ENCODE measurements at places on chromosomes 12 and 14.

DNA sequence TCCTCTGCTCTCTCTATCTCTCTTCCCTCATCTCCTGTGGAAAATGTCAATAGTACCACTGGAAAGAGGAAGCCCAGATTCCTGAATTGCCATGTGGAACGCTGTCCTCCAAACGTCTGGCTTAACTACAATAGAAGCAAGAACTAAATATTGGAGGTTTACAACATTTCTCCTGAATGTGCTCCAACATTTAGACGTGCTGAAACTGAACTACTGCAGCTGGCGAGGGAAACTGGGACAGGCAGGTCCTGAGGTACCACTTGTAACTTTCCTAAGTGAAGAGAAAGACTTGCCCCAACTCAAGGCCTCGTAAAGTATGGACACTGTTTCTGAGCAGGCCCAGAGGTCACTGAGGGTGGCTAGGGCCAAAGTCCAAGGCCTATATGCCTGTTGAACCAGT lies 187.7 kb downstream of the NTF3 start:
- no peak for DNase-seq

- no peak for DNase-seq
These were observed 13.9 kb downstream of the DNM1L start for GRCh38 chr12:32693036-32693435.

DNA sequence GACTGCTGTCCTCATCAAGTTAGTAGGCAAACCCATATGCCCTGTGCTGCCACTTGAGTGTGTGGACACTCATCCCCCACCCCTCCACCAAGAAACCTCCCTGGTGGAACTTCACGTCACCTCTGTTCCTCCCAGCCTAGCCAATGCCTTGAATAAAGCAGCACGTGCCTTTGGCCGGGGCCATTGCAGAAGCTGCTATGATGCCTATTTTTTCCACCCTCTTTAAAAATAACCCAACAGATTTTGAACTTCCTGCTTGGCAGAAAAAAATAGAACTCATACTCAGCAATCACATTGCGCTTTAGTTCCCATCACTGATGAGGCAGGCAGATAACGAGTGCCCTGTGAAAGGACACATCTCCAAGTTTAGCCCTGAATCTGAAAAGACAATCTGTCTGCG lies 23.1 kb upstream of the PWP1 start:
- no peak for DNase-seq

GRCh38 chr14:32397861-32398640 lies 69.0 kb downstream of the AKAP6 start:
- no peak for DNase-seq

- DNase-seq = no peak
These were observed 599.5 kb downstream of the FLRT2 start for GRCh38 chr14:86129426-86129825.

DNA sequence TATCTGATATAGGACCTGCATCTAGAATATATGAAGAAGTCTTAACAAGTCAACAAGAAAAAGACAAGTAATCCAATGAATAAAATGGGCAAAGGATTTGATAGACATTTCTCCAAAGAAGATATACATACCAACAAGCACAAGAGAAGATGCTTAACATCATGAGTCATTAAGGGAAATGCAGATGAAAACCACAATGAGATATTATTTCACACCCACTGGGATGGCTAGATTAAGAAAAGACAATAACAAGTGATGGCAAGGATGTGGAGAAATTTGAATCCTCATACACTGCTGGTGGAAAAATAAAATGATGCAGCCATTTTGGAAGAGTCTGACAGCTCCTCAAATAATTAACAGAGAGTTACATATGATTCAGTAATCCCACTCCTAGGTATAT lies 502.6 kb downstream of the FUT8 start:
- DNase-seq = no peak

- no peak for DNase-seq
These were observed 107.9 kb upstream of the PLEKHA5 start for GRCh38 chr12:19021646-19022045.

GRCh38 chr12:112836736-112837628 lies 45.4 kb downstream of the RPH3A start:
- no peak for DNase-seq

- no peak for DNase-seq
These were observed 402.1 kb upstream of the MGAT4C start for GRCh38 chr12:86658303-86658702.

GRCh38 chr12:44875417-44875953 lies 630 bp downstream of the NELL2 start:
- DNase-seq = no peak

- DNase-seq = no peak
These were observed 5.6 kb downstream of the NFYB start for GRCh38 chr12:104132351-104132956.

DNA sequence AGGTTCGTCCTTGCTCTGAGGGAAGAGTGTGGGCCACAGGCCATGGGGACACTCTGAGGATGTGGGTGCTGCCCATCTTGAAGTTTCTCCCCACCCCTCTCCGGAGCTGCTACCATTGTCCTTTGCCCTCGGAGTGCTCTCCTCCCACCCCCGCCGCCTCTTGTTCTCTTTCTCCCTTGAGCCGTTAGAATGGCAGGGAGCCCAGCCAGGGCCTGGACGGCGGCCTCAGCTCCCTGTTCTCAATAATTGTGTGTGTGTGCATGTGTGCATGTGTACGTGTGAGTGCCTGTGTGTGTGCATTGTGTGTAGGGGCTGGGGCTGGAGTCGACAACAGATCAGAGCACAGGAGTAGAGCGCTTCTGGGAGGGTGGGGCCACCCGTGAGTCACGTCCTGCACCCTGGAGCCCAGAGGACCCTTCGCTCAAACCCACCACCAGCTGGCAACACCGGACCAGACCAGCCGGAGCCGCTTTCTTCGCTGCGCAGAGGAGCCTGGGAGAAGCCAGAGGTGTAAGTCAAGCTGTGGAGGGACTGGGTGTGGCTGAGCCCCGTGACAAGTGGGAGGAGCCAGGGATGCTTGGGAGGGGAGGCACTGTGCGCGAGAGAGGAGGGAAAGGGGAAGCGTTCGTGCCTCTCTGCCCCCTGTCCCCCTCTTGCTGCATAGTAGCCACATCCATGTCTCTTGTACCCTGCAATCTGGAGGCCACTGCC lies 25.9 kb upstream of the KCNA5 start:
- no peak for DNase-seq

- DNase-seq = no peak
These were observed 38.3 kb upstream of the PNMA1 start for GRCh38 chr14:73752297-73752992.

DNA sequence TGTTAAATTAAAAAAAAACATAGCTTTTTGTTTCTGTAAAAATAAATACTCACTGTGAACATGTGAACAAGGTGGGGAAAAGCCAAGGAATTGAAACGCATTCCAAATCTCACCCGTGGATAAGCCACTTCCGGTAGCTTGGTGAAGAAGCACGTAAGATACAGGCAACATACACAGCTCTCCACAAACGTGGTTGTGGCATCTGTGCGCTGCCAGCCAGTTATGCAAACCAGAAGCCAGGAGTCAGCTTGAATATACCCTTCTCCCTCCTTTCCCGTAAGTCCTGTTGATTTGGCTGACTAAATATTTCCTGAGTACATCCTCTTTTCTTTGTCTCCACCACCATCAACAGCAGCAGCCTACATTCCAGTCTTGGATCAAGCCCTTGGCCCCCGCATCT lies 486.2 kb downstream of the VRK1 start:
- DNase-seq = no peak

GRCh38 chr12:15276088-15276698 lies 46.1 kb upstream of the PTPRO start:
- no peak for DNase-seq

GRCh38 chr14:43745746-43746145 lies 761.3 kb downstream of the FSCB start:
- DNase-seq = no peak

DNA sequence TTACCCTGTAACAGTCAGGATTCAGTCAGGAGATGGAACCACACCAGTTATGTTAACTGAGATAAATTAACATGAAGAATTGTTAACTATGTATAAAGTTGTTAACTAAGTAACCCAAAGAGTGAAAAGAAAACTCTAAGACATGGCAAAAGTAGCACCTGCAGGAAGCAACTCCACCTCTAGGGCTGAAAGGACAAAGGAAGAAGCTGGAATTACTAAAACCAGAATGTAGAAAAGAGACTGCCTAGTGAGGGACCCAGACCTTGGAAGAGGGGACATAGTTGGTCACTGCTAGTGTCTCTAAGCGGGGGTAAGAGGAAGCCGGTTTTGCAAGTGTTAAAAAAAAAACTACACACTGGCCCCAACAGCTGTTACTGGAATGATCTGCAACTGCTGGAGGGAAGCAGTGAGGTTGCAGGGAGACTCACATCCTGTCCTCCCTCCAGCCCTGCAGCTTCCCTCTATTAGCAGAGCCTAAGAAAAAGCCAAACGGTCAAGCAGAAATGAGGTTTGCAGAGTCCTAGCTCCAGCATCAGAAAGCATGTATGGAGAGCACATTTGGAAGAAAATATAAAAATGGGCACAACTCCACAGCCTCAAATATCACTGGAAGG lies 39.8 kb downstream of the GPR135 start:
- DNase-seq = no peak

DNA sequence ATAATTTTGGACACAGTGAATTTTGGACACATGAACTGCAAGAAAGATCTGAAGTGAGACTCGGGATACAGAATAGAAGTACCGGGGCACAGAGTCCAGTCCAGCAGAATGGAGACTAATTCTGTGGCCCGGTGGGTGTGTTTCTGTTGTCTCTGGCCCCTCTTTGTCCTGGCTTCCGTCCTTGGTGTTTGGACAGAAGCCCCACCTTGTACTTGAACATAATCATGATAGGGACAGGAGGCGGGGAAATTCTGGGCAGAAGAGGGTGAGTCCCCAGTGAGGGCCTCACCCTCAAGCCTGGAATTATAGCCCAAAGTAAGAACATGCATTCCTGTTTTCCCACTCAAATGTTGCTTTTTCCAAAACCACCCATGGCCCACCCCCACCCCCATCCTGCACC lies 39.9 kb downstream of the TNFAIP2 start:
- no peak for DNase-seq

DNA sequence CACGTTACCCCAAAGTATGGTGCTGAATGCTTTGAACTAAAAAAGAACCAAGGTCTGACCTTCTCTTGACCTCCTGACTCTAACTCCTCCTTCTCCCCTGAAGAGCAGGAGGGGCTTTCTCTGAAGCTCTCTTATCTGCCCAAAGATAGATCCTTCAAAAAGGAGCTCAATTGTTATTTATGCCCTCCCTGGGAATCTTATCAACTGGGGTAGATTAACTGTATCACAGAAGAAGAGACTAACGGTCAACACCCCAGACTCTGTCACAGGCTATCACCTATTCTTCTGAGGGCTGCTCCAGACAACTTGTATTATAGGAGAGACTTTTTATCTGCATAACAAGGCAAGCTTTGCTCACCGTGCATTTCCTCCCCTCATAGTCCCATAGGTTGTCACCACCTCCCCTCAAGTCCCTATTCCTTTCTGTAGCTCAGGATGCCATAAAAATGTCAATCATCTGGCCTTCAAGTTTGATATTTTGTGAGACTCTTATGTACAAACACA lies 86.6 kb downstream of the PAPLN start:
- DNase-seq = no peak

DNA sequence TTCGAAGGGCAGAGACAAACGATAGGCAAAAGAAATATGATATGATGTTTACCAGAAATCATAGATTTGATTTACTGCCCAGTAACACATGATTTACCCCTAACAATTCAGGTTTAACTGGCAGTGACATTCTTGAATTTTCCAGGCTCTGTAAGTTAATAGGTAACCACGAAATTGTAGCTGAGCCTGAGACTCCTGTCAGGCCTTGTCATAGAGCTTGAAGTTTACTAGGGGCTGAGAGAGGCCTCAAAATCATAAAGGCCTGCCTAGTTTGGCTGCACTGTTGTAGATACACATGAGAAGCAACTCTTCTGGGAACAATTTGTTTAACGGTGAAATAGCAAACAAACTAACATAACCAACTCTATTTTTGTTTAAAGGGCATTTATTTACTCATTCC lies 3.3 kb downstream of the ERP27 start:
- DNase-seq = no peak

DNA sequence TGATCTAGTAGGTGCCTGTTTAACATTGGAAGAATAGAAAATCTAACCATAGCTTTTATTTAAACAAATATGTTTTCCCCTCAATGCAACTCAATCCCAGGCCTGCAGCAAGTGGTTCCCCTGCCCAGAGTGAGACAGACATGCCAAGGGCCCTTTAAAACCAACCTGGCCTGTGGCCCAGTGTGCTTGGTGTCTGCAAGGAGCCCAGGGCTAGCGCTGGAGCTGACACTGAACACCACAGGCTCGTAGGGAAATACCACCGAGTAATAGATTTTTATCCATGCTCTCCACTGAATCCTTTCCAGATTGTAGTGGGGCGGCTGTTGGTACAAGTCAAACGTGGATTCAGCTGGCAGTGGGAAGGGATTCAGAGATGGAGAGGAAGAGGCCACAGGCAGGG lies 95.6 kb upstream of the NRXN3 start:
- DNase-seq = no peak

DNA sequence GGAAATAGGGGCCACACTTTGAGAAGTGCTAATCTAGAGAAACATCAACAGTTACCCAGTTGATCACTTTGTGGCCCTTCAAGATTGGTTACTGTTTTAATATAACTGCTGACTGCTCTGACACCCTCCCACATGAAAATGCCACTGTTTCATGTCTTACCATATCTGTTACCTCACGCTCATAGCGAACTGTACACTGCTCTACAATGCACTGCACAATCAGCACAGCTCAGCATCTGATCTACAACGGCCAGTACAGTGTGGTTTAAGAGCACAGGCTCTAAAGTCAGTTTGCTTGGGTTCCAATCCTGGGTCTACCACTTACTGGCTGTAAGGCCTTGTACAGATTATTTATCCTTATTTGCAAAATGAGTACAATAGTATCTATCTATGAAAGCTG lies 39.1 kb downstream of the SPPL3 start:
- no peak for DNase-seq

DNA sequence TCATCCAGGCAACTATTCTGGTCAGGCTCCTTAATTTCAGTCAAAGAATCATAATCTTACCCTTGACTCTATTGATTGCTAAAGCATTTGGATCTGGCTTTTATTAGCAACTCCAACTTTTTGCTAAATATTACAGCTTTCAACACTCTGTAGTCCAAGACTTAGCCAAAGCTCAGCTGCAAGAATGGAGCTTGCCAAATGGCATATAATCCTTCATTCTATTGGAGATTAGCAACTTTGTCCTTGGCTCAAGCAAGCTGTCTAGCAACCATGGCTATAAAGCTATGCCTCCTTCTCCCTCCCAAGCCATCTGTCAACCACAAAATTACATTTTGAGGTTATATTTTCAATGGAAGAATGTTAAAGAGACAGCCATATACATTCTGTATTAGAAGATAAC lies 23.1 kb upstream of the NID2 start:
- no peak for DNase-seq

GRCh38 chr14:61972711-61973110 lies 210.5 kb downstream of the SNAPC1 start:
- no peak for DNase-seq

- no peak for DNase-seq
These were observed 88.6 kb downstream of the PAX9 start for GRCh38 chr14:36750244-36750643.

- DNase-seq = no peak
These were observed 333.2 kb upstream of the MDGA2 start for GRCh38 chr14:48008646-48009045.
